ENCODE measurements at places on chromosomes 3 and 15. TPM values are rescaled to one million over a fixed set of nuclear protein-coding genes. Genes with fewer than 3 reads are reported as not detected.

GRCh38 chr3:48411041-48411588 is 18.8 kb downstream of the PLXNB1 start:
- DNase-seq = no peak

- no peak for DNase-seq
These were observed 58.1 kb downstream of the SLC6A6 start for GRCh38 chr3:14460342-14461005.

DNA sequence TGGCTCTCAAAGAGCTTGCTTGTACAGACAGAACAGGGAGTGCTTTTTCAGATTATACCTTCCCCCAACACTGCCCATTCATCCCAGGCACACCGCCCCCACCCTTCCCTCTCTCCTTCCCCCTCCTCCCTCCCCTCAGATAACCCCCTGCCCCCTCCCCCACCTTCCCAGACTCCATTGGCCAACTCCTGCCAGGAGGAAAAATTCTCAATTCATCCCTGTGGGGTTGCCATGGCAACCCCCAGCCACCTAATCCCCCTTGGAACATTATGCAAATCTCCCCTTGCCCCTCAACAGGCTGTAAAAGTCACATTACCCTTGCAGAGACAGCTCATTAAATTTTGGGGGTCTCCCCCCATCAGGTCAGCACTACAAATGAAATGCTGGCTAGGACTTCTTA is 14.3 kb downstream of the TLE3 start:
- DNase-seq = no peak

Gene SLC2A2
- not detected for total RNA-seq

Gene RGMA
- 10.4 TPM for total RNA-seq

Gene KLF13
- total RNA-seq = 30.8 TPM

DNA sequence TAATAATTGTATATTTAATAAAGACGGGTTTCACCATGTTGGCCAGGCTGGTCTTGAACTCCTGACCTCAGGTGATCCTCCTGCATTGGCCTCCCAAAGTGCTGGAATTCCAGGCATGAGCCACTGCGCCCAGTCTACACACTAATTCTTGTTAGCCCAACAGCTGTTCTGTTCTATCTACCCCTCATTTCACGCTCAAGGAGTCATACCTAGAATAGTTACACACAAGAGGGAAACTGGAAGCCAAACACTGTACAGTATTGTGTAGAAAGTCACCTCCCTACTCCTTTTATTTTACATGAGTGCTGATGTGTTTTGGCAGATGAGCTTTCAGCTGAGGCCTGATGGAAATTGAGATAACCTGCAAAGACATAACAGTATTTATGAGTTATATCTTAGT is 13.4 kb upstream of the CTDSPL2 start:
- no peak for DNase-seq

DNA sequence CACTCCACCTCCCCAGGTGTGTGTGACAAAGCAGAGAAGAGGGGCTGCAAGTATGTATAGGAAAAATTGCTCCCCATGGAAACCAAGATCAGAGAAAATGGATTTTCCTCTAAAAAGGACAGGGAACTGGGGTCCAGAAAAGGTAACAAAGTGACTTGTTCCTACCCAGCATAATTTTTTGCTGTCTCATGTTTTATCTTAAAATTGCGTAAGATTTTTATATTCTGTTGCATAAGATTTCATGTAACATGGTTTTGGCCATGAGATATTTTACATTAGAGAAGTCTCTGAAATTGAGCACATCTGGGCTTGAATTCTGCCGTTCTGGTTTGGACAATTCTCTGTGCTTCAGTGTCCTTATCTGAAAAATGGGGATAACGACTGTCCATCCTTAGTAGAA is 335.7 kb upstream of the RORA start:
- no peak for DNase-seq

Gene STAC
- total RNA-seq = 12.6 TPM

DNA sequence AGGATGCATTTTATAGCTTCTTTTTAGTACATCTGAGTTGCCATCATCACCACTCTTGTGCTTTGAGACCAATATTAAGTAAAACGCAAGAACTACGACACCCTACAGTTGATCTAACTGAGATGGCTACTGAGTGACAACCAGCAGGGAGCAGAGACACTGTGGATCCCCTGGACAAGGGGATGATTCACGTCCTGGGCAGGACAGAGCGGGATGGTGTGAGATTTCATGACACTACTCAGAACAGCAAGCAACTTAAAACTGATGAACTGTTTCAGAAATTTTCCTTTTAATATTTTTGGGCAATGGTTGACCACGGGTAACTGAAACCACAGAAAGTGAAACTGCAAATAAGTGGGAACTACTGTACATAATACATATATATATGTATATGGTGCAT is 299.2 kb downstream of the ADAMTS17 start:
- no peak for DNase-seq

GRCh38 chr3:157265931-157266330 is 106.0 kb upstream of the CCNL1 start:
- no peak for DNase-seq

Gene SERINC4
- total RNA-seq = 0.10 TPM

Gene ZNF660
- 4.1 TPM for total RNA-seq

DNA sequence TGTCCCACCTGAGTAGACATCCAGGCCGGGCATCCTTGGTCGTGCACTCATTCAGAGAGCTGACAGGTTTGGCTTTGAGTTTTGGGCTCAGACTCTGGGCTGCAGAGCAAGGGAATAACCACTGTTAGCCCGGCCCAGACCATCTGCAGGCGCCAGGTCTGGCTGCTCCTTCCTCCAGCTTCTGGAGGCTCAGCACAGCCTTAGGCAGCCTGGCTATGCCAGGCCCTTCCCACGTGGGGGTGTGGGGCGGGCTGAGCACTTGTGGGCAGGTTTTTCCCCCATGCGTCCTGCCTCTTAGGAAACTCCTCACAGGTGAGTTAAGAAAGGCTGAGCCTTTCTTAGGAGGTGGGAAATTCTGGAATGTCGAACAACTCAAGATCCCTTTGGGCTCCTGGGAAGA is 11.2 kb downstream of the PLA2G4B start:
- DNase-seq = no peak

GRCh38 chr3:110530902-110531301 is 540.7 kb upstream of the NECTIN3 start:
- no peak for DNase-seq

Gene DOCK3
- total RNA-seq = 0.89 TPM

- no peak for DNase-seq
These were observed 169.0 kb upstream of the NANOGP8 start for GRCh38 chr15:35254062-35254461.

GRCh38 chr3:68963891-68964290 is 31.5 kb upstream of the TAFA4 start:
- no peak for DNase-seq

- no peak for DNase-seq
These were observed 59.8 kb upstream of the THSD4 start for GRCh38 chr15:71055461-71055860.

DNA sequence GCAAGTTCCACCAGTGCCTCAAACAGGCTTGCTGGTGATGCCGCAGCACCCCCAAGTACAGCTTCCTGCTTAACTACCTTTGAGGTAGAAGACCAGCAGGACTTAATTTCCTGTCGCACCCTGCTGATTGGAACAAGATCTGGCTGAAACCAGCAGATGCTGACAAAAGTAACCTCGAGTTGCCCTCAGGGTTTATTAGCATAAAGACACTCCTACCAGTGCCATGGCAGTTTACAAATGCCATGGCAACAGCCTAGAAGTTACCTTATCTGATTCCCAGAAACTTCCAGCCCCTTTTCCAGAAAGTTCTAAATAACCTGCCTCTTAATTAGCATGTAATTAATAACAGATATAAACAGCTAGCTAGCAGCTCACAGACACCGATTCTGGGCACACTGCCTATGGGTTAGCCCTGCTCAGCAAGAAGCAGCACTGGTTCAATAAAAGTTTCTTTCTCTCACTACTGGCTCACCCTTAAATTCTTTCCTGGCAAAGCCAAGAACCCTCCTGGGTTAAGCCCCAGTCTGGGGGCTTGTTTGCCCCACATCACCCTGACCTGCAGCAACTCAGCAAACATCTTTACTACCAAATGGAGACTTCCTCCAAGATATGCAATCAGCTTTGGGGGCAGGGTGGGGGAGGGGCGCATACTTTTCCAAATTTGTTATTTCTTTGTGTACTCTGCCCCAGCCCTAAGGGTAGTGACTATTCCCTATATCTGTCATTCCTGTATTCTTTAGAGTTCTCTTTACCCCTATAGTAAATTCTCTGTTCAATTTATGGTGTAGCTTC is 54.2 kb downstream of the MAP4 start:
- DNase-seq = peak; percentile 16

DNA sequence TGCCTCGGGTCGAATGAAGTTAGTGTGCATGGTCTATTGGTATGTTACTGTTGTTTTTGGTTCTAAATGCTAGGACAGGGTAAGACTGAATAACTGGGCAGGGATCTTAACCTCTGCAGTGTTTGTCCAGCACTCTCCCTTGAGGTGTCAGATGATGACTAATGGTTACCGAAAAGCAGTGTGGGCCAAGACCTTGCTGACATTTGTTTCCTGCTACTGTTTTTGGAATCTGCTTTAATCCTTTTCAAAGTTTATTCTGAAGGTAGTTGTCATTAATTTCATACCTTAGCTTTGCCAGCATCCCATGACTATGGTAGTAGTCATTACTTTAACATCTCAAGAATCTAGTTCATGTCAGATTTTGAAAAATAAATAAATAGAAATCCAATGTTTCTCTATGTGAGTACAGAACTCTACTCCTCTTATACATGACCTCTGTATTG is 117.0 kb downstream of the P3H2 start:
- no peak for DNase-seq

GRCh38 chr3:38029400-38030125 is at the start of gene PLCD1:
TSS of gene PLCD1 (minus strand) at chr3:38029642. CDS start at chr3:38029539, 103 bp downstream.
- peak; percentile 61 for DNase-seq

DNA sequence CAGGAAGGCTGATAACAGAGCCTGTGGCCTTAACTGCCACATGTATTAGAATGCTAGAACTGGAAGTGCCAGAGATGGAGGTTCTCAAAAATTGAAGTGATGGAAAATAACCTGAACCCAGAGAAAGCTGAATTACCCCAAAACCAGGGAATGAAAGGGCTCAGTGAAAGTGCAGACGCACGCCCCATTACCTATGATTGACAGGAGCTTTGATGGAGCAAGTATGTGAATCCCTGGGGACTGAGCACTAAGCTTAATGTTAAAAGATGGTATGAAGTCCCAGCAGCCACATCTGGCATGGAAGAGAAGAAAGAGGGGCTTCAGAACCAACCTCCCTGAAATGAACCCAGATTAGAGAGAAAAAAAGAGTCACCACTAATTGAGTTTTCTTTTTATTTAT is 118.4 kb upstream of the FHIT start:
- no peak for DNase-seq

GRCh38 chr3:124615896-124616543 is 114.2 kb upstream of the UMPS start:
- DNase-seq = no peak

DNA sequence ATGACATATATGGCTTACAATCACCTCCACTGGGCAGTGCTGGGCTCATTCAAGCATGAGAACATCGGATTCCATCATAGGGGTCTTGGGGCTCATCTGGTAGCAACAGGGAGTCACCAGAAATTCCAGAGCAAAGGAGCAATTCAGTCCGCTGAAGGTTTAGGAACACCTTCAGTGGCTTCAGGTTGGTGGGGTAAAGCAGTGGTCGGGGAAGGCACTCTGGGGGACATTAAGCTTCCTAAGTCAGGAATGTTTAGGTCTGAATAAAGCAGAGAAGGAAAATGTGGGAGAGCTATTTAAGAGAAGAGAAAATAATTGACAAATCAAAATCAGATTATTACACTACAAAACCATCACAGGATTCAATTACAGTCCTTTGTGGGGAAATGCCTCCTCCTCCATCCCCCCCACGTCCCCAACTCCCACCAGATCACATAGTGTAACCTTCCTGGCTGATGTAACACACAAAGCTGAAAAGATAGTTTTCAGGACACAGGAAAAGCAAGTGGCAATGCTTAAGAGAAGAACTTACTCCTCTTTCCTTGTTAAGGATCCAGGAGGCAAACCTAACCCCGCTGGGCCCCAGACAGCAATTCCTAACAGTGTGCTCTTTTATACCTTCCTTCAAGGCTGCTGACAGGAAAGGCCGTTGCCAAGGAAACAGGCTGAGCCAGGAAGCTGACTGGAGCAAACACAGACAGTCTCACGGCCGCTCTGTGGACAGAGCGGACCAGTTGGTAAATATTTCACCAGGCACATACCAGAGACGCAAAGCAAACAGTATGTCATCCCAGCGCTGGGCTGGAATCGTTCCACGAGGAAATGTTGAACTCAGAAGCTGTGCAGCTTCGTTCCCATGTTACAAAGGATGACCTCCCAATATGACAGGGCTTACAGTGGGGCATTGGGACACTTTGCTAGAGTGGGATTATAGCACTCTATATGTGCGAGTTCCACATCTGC is 57.5 kb upstream of the LMCD1 start:
- peak; percentile 74 for DNase-seq

Gene PCSK6
- total RNA-seq = 20.9 TPM

Gene SPTSSB
- total RNA-seq = 29.6 TPM

DNA sequence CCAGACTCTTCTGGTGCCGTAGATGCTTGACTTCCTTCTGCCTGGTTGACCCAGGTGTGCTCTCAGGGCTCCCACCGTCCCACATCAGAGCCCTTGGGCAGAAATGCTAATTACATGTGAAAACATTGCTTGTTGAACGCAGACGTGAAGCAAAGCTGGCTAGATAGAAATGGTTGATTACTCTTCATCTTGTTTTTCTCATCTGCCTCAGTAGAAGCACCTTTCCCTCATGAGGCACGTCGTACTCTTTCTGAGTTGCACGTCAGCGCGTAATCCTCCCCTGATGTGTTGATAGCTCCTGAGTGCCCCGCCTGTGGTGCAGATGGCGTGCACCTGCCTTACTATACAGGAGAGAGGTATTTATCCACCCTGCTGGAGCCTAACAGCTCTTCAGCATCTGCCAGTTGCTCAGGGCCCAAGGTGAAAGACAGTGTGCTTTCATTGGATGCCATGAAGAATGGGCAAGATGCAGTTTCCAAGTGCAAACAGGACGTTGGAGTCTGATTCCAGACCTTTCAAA is 18.1 kb downstream of the MAP6D1 start:
- DNase-seq = no peak

- no peak for DNase-seq
These were observed at the start of gene CCDC39 for GRCh38 chr3:180679178-180680096. TSS of gene CCDC39 (minus strand) at chr3:180679489. CDS start at chr3:180679380, 109 bp downstream.

GRCh38 chr15:39700375-39700700 is 82.3 kb downstream of the FSIP1 start:
- DNase-seq = no peak

Gene ZNF80
- total RNA-seq = not detected

DNA sequence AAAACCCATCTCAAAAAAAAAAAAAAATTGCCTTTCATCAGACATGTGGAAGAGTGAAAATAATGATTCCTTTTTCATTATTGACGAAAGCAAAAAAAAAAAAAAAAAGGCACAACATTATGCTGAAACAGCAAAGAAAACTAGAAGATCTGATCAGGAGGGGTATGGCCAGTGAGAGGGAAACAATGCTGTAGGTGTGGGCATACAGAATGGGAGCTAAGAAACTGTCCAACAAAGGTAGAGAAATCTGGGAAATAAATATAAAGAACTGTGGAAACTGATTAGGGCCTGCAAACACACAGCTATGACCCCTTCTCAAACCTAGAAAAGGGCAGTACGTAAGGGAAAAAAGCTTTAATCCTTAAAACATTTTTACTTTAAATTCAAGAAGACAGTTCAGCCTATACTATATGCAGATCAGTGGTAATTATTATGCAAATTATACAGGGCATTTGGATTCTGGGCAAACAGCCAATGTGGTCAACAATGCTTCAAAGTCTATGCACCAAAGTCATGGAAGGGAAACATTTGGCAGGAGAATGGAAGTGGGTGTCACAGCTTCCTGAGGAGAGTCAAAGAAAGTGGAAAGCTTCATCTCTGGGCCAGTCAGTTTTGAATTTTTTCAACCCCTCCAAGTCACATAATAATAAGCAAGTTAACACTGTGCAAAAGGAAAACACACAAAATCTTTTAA is 68.3 kb upstream of the SLC12A8 start:
- DNase-seq = peak; percentile 2

Gene PLSCR2
- not detected for total RNA-seq

Gene DPPA4
- total RNA-seq = 1.5 TPM

Data from skin of body (tissue), 3 donors.